ENCODE measurements at places on chromosomes 16 and 17.

DNA sequence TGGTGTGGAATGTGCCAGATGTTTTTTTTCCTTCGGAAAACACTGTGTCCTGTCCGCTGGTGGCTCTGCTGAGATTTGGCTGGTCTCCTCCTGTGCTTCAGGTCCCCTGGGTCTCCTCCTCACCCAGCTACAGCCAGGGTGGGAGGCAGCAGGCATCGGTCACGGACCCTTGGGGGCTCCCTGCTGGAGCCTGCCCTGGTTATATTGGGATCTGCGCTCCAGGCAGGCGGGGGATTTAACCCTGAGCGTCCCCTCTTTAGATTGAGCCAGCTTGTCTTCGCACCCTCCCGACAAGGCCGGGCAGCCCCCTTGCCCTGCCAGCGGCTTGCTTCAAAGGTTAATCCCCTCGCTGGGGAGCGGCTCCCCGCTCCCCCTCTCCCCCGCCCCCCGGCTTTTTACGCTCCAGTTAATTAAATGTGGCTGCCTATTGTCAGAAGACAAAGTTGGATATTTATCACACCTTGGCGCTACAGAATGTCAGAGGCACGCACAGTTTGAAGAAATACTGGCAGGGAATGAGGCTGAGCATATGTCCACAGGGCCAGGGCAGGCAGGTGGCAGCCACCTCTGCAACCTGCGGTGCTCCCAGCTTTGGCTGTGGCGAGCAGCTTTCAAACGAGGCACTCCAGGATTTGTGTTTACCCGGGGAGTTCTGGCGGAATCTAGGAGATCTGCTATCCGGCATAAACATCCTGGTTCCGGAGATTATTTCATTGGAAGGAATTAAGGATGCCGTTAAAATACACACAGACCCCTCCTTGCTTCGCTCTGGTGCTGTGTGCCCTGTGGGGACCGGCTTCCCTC is 38.2 kb upstream of the GSE1 start:
- no peak for DNase-seq

DNA sequence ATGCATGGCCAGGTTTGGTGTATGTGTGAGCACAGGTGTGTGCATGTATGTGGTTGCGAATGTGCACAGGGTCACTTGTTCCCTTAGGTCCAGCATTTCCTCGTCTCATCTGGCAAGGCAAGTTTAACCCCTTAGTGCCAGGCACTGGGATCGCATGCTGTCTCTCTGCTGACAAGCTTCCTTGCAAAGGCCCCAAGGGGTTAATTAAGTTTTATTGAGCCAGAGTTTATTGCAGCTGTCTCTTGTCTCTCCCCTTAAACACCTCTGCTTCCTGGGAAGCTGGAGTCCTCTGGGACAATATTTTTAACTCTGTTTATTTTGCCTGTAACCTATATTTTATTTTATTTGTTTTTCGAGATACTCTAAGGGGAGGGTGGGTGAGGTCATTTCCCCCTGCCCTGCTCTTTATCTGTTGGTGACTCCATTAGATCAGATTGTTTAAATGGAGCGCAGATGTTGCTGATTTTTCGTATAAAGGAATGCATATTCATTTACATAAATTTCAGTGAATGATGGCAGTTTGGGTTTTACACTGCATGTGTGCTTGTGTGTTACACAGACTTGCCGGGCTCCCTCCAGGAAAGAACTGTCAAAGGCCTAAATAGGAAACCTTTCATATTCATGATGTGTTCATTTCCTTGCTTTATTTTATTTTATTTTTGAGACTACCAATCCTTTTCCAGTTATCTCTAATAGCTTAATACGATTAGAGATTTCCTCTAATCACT is 99.7 kb downstream of the CBLN1 start:
- DNase-seq = no peak

GRCh38 chr17:37643869-37644268 is 623 bp upstream of the DDX52 start:
- no peak for DNase-seq

- DNase-seq = no peak
Observed at GRCh38 chr16:80407265-80407987, 133.4 kb upstream of the DYNLRB2 start.

Measured in GM03348 (cell line).